Suprapubic skin (tissue), 4 donors: ENCODE measurements at places on chromosomes 2 and 18. TPM values are rescaled to one million over a fixed set of nuclear protein-coding genes. Genes with fewer than 3 reads are reported as not detected.

DNA sequence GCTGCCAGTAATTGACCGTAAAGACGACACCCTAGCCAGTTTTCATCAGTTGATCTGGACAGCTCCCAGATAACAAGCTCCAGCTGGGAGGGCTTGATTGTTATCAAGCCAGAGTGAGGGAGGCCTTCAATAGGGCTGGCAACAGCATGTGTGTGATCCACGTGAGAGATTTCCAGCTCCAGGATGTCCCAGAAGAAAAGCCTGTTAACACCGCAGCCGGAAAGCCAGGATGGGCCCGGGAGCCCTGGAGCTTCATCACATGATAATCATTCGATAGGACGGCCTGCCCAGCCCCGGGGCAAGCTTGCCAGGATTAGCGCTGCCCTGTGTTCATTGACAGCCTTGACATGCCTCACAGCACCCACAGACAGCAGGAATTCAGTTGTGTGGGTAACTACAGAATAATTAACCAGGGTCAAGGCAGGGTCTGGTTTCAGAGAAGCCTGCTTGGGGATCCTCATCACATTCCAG lies 182.5 kb downstream of the C1D start:
- DNase-seq = no peak
- H3K36me3 ChIP-seq = no peaks in the 10 kb centered on the region
- H3K27me3 ChIP-seq = no peaks in the 10 kb centered on the region
- H3K27ac ChIP-seq = no peak overlapping the region
- H3K4me1 ChIP-seq = peaks cover 26% of the 10 kb centered on the region

CPLX4 gene
- total RNA-seq = not detected

DNA sequence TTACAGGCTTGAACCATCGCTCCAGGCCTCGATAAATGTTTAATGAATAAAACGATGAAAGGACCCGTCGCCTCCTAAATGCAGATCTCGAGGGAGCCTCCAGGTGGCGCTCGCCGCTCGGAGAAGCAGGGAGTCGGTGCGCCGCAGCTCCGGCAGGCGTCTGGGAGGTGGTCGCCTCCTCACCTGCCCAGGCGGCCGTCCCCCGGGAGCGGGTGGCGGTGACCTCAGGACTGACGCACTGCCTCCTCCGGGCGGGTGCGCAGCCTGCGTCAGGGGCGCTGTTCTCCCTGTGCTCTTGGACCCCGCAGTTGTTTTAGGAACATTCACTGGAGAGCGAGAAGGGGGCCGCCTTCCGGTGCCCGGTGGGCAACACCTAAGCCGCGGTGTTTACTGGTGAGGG lies 38.6 kb upstream of the POLE4 start:
- peaks cover 4% of the 10 kb centered on the region for H3K4me1 ChIP-seq
- no peaks in the 10 kb centered on the region for H3K36me3 ChIP-seq
- H3K27me3 ChIP-seq = peaks cover 7% of the 10 kb centered on the region
- no peak for DNase-seq

MOGAT1 gene
- not detected for total RNA-seq

RIT2 gene
- not detected for total RNA-seq
